Activated CD4-positive, alpha-beta T cell treated with anti-CD3 and anti-CD28 coated beads for 36 hours (primary cell): ENCODE measurements at places on chromosomes 2 and 18. TPM values are rescaled to one million over a fixed set of nuclear protein-coding genes. Genes with fewer than 3 reads are reported as not detected.

DNA sequence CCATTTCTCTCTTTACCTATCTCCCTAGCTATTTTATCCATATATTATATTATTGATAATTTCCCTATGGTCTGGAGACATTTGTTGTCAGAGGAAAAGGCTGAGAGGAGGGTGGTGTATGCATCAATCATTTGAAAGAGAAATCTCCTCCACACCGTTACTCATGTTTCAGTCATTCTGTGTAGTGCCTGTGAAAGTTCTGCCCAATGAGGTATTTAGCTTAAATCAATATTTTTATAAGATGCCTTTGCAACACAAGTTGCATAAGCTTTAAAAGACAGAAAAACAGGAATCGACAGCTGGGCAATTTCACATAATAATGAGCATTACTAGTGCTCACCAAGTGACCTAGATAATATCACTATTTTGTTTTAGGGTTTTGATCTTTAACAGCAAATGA is 363.7 kb upstream of the FSIP2 start:
- no peaks in the 10 kb centered on the region for H3K27me3 ChIP-seq
- H3K36me3 ChIP-seq: no peaks in the 10 kb centered on the region

NPHP1 gene
- 2.8 TPM for total RNA-seq

CD226 gene
- 56.9 TPM for total RNA-seq

- H3K27me3 ChIP-seq: peaks cover 43% of the 10 kb centered on the region
- no peak overlapping the region for H3K4me3 ChIP-seq
- no peak for DNase-seq
- peaks cover 5% of the 10 kb centered on the region for H3K4me1 ChIP-seq
- no peak overlapping the region for H3K27ac ChIP-seq
- no peaks in the 10 kb centered on the region for H3K36me3 ChIP-seq
These were observed 19.6 kb upstream of the MC5R start for GRCh38 chr18:13804305-13804704.

DNA sequence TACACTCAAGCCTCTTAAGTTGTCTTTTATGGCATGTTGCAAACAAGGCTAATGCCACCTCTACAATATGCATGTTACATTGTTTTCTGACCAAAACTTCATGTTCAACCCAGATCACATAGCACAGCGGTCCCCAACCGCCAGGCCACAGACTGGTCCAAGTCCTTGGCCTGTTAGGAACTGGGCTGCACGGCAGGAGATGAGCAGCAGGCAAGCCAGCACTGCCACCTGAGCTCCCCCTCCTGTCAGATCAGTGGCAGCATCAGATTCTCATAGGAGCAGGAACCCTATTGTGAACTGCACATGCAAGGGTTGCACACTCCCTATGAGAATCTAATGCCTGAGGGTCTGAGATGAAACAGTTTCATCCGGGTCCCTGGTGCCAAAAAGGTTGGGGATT is 324.8 kb upstream of the CHAC2 start:
- peak; percentile 6 for DNase-seq
- no peaks in the 10 kb centered on the region for H3K4me1 ChIP-seq
- H3K27ac ChIP-seq: no peak overlapping the region
- no peak overlapping the region for H3K4me3 ChIP-seq
- no peaks in the 10 kb centered on the region for H3K36me3 ChIP-seq

C18orf54 gene
- total RNA-seq: 8.5 TPM

GRCh38 chr2:14673351-14673875 is 40.9 kb downstream of the LRATD1 start:
- no peaks in the 10 kb centered on the region for H3K27me3 ChIP-seq
- no peak overlapping the region for H3K27ac ChIP-seq
- DNase-seq: no peak
- no peaks in the 10 kb centered on the region for H3K36me3 ChIP-seq

GRCh38 chr2:231709636-231709980 is 1.3 kb downstream of the PTMA start:
- peaks cover 34% of the 10 kb centered on the region for H3K4me1 ChIP-seq
- H3K4me3 ChIP-seq: peak overlapping the region; percentile 93
- peak; percentile 53 for DNase-seq
- H3K27ac ChIP-seq: peak overlapping the region; percentile 96
- H3K27me3 ChIP-seq: peaks cover 2% of the 10 kb centered on the region

CXCR1 gene
- total RNA-seq: not detected

CFAP65 gene
- total RNA-seq: not detected

- DNase-seq: no peak
- H3K4me3 ChIP-seq: no peak overlapping the region
- no peak overlapping the region for H3K27ac ChIP-seq
- H3K4me1 ChIP-seq: no peaks in the 10 kb centered on the region
- peaks cover 2% of the 10 kb centered on the region for H3K27me3 ChIP-seq
- H3K36me3 ChIP-seq: no peaks in the 10 kb centered on the region
These were observed 110.9 kb upstream of the RND3 start for GRCh38 chr2:150598383-150598782.

DNA sequence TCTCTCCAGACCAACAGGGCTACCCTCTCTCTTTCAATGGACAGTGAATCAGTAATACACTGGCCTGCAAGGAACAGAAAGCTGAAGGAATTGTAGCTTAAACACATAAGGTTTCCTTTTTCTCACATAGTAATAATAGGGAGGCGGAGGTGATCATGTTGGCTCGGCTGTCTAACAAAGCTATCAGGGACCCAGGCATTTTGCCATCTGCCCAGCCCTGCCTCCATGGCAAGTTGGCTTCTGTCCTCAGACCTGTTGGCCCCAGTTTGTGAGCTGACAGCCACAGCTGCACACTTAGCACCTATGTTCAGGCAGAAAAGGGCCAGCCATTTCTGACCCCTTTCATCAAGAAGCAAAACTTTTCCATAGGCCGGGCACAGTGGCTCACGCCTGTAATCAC is 2.0 kb upstream of the CHRNG start:
- H3K27me3 ChIP-seq: peaks cover 7% of the 10 kb centered on the region
- no peak overlapping the region for H3K27ac ChIP-seq
- no peaks in the 10 kb centered on the region for H3K36me3 ChIP-seq
- H3K4me1 ChIP-seq: no peaks in the 10 kb centered on the region
- H3K4me3 ChIP-seq: no peak overlapping the region
- peak; percentile 1 for DNase-seq

DNA sequence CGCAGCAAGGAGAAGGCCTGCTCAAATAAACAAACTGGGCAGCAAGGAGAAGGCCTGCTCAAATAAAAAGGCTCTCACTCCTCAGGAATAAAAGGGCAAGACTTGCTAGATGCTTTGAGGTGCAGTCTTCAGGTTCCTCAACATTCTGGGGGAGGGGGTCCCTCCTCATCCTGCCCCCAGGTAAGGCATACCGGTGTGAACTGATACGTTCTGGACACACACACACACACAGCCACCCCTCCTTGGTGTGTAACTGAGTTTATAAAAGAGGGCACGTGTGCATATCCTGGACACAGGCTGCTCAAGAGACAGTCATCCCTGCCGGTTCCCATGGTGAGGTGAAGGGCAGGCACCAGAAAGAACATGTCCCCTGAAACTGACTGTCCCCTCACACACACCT is 4.5 kb downstream of the TEX261 start:
- peak; percentile 1 for DNase-seq
- H3K4me1 ChIP-seq: peaks cover 24% of the 10 kb centered on the region
- H3K27me3 ChIP-seq: no peaks in the 10 kb centered on the region
- no peak overlapping the region for H3K4me3 ChIP-seq
- H3K27ac ChIP-seq: no peak overlapping the region

GRCh38 chr2:75287624-75288316 is 88.5 kb upstream of the TACR1 start:
- H3K27ac ChIP-seq: no peak overlapping the region
- no peak for DNase-seq

DNA sequence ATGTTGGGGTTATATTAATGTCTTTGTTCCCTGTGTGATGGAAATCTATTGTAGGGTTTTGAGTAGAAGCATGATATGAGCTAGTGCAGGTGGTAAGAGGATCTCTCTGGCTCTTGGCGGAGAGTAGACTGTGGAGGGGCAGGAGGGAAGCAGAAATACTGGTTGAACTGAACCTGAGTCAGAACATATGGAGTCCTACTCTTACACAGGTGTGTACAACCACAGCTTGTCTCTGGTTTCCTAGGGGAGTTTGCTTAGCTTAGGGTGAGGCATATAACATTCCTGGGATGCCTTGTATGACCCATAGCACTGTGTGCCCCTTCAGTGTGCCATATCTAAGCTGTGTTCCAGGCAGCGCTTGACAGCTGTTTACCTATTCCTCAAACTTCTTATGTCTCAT is 97.3 kb upstream of the GCFC2 start:
- H3K36me3 ChIP-seq: no peaks in the 10 kb centered on the region
- no peak overlapping the region for H3K27ac ChIP-seq
- no peak for DNase-seq
- H3K4me1 ChIP-seq: no peaks in the 10 kb centered on the region

- no peak overlapping the region for H3K4me3 ChIP-seq
- DNase-seq: no peak
- peaks cover 4% of the 10 kb centered on the region for H3K27me3 ChIP-seq
- H3K36me3 ChIP-seq: no peaks in the 10 kb centered on the region
These were observed 342.3 kb upstream of the EPHA4 start for GRCh38 chr2:221914334-221914880.

GRCh38 chr18:52484977-52485376 is 145.0 kb downstream of the DCC start:
- H3K4me3 ChIP-seq: no peak overlapping the region
- no peak overlapping the region for H3K27ac ChIP-seq
- H3K4me1 ChIP-seq: no peaks in the 10 kb centered on the region
- H3K36me3 ChIP-seq: no peaks in the 10 kb centered on the region
- DNase-seq: no peak
- H3K27me3 ChIP-seq: no peaks in the 10 kb centered on the region

SMCHD1 gene
- 121 TPM for total RNA-seq

DNA sequence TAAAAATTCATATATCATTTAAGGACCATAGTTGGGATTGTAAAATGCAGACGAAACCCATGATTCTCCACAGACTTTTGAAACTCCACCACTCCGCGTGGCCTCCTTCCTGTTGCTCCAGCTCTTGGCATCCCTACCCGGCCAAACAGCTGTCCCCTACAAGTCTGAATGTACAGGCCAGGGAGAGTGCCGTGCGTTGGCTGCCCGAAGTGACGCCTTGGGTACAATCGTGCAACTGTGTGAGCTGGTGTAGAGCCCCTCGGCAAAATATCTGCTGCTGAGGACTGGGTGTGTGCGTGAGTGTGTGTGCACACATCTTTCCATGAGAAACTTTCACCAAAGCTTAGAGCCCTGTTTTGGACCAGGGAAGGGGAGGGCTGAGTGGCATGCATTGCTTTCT is 43.8 kb upstream of the ZNF516 start:
- H3K4me1 ChIP-seq: no peaks in the 10 kb centered on the region
- no peak for DNase-seq
- H3K27me3 ChIP-seq: peaks cover 9% of the 10 kb centered on the region
- no peak overlapping the region for H3K27ac ChIP-seq
- H3K36me3 ChIP-seq: no peaks in the 10 kb centered on the region

- DNase-seq: no peak
- H3K4me3 ChIP-seq: no peak overlapping the region
- no peak overlapping the region for H3K27ac ChIP-seq
- no peaks in the 10 kb centered on the region for H3K27me3 ChIP-seq
- peaks cover 11% of the 10 kb centered on the region for H3K4me1 ChIP-seq
These were observed 33.3 kb downstream of the NEMP2 start for GRCh38 chr2:190501231-190501630.

DNA sequence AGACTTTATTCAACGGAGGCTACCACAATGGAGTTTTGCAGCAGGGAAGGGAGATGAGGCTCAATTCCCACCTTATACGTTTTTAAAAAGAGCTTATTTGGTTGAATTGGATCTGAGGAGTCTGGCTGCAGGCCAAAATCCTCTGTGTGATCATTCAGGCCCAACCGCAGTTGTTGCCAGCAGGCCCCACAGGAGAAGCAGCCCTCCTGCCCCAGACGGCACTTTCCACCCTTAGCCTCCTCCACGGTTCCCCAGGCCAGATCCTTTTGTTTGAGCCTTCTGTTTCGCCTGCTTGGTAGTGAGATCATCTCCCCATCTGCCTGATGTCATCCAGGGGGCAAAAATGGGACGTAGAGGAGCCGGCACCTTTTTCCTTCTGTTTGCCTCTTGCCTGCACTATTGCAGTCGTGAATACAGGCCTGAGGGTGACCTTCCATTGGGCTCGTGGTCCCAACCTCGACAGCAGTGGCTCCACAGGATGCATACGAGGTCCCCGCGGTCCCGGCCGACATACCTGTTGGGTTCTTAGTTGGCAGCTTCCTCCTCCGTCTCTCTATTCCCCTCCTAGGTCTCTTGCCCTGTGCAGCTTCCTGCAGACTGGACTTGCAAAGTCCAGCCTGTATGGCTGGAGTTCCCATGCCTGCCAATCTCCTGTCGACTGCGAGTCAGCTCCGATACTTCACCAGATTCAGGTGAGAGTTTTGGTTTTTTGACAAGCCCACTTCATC is 9.3 kb upstream of the GPR35 start:
- peaks cover 14% of the 10 kb centered on the region for H3K4me1 ChIP-seq
- peaks cover 16% of the 10 kb centered on the region for H3K36me3 ChIP-seq
- H3K4me3 ChIP-seq: no peak overlapping the region

RAB31 gene
- total RNA-seq: 1.8 TPM

DNA sequence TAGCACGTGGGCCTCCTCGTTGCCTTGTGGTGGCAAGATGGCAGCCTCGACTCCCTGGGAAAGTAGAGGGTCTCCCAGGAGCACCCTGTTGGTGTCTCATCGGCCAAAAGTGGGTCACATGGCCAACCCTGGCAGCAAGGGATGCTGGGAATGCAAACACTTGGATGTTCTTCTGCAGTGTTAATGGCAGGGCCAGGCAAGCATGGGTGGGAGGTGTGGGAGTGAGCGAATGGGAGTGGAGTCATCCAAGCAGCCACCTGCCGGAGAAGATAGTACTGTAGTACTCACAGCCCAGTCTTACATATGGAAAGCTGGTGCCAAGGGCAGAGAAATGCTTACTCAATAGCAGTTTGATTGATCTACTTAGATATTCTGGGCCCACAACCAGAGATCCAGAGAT is 122.2 kb downstream of the INHBB start:
- no peak for DNase-seq
- H3K4me1 ChIP-seq: no peaks in the 10 kb centered on the region
- no peaks in the 10 kb centered on the region for H3K36me3 ChIP-seq

- no peaks in the 10 kb centered on the region for H3K27me3 ChIP-seq
- peaks cover 6% of the 10 kb centered on the region for H3K4me1 ChIP-seq
- H3K36me3 ChIP-seq: peaks cover 32% of the 10 kb centered on the region
- no peak overlapping the region for H3K27ac ChIP-seq
These were observed 54.1 kb upstream of the EPB41L5 start for GRCh38 chr2:119958670-119959268.

DNA sequence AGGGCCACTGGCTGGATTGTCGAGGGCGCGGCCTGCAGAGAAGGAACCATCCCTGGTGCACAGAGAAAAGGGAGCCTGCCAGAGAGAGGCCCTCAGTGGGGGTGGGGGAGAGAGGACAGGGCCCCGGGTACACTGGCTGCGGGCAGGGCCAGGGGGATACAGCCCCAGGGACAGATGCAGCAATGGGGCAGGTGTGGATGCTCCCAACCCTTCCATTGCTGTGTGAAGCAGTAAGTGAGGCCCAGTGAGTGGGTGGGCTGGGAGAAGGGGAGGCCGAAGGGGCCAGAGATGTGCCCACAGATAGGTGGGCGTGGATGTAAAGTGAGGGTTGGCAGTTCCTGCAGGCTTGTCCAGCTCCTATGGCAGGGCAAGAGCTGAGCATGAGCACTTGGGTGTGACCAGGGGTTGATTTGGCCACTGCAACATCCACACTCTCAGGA is 7.4 kb downstream of the AGXT start:
- no peak overlapping the region for H3K4me3 ChIP-seq
- no peak for DNase-seq
- no peaks in the 10 kb centered on the region for H3K27me3 ChIP-seq
- no peaks in the 10 kb centered on the region for H3K36me3 ChIP-seq
- no peaks in the 10 kb centered on the region for H3K4me1 ChIP-seq

- H3K27ac ChIP-seq: no peak overlapping the region
- H3K36me3 ChIP-seq: no peaks in the 10 kb centered on the region
- no peak for DNase-seq
These were observed 33.5 kb downstream of the ZNF532 start for GRCh38 chr18:58898010-58898799.
